HCEC 1CT (cell line): ENCODE measurements at places on chromosomes 5 and 9.
A peak's percentile ranks its signal among the peaks of the same experiment; 100 is the strongest.

- DNase-seq: peak; percentile 13
These were observed 131.5 kb downstream of the PAM start for GRCh38 chr5:102886586-102886985.

DNA sequence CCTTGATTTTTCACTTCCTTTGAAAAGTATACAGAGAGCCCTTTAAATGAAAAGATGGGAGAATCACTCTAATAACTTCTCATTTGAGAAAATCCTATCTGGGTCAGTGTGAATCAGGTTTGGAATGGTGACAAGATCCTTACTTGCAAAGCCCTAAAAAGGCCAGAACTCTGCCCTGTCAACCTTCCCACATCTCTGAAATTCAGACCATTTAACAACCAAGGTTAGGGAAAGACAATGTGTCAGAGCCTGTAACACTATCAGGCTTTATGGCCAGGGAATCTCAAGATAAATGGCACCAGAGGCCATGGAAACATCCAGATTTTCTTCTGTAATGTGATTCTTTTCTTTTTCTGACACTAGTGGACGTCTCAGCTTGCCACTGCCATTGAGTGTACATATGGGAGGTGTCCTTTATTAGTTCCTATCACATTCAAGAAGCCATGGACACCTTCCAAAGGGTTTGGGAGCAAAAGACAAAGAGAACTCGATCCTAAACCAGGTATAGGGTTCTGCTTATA lies 165.7 kb upstream of the GPR151 start:
- no peak for DNase-seq

GRCh38 chr5:10289353-10289752 lies 18.3 kb downstream of the CMBL start:
- DNase-seq: no peak

- no peak for DNase-seq
These were observed 49.7 kb downstream of the ZNF366 start for GRCh38 chr5:72457491-72457890.

DNA sequence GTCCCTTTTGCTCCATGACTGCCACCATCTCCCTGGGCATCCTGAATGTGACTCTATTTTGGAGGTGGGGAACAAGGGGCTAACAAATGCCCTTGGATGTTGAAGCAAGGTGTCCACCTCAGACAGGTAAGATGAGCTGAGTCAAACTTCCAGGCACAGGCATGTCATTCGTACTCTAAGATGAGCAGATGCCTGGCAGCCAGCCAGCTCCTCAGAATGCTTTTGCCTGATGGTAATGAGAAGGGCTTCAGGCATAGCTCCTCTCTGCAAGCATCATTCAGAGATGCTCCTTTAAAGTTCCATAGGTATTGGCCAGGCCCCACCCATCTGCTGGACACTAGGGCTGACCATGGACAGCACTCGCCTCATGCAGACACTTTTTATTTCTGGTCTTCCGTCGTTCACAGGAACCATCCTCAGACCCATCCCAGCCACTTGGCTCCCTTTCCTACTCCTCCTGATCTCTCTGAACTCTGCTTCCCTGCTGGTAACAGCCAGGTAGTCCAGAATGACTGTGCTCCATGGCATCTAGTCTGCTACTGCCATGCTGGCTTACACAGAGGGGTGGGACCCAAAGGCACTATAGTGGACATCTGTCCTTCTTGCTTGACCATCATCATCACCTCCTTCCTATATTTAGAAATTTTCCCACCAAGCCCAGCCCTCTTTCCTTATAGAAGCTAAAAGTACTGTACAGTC lies 118.8 kb downstream of the GLIS3 start:
- DNase-seq: no peak

- no peak for DNase-seq
These were observed 28.7 kb downstream of the TAF1L start for GRCh38 chr9:32606811-32607210.

DNA sequence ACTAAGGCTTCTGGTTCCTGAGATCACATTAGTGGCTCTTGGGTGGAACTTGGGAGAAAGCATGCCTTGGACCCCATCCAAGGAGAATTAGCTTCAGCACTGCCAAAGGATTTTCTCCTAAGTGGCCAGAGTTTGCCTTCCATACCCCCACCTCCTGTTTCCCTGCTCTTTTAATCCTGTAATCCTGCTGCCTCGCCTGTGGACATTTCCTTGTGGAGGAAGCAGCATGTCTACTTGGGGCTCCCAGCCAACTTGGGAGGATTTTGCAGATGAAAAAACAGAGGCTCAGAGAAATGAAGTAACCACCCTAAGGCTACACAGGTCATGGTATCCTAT lies 1.6 kb downstream of the ARSI start:
- no peak for DNase-seq

- peak; percentile 41 for DNase-seq
These were observed 599 bp downstream of the NMRK1 start for GRCh38 chr9:75087289-75087823.

GRCh38 chr5:43332401-43332800 lies 19.2 kb upstream of the HMGCS1 start:
- peak; percentile 27 for DNase-seq

DNA sequence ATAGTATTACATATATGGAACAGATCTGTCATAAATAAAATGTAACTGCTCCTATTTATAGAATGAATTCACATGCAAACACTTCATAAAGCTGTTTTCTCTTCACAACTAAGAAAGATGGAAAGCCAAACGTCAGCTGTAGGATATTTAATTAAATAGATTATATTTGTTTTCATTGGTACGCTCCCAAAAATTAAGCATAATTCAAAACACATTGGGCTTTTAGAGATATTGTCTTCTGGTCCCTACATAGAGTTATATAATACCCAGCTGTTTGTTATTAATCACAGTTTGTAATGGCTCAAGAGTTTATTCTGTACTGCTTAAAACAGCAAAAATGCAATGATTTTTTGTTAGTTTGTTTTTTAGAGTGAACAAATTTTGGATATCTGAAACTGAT lies 61.2 kb downstream of the MRPS30 start:
- DNase-seq: no peak

GRCh38 chr5:54146390-54146789 lies 164.0 kb downstream of the ARL15 start:
- DNase-seq: no peak

- no peak for DNase-seq
These were observed 14.3 kb downstream of the GPX3 start for GRCh38 chr5:151034422-151035379.

- DNase-seq: no peak
These were observed 94.2 kb downstream of the BARX1 start for GRCh38 chr9:93860694-93861658.

DNA sequence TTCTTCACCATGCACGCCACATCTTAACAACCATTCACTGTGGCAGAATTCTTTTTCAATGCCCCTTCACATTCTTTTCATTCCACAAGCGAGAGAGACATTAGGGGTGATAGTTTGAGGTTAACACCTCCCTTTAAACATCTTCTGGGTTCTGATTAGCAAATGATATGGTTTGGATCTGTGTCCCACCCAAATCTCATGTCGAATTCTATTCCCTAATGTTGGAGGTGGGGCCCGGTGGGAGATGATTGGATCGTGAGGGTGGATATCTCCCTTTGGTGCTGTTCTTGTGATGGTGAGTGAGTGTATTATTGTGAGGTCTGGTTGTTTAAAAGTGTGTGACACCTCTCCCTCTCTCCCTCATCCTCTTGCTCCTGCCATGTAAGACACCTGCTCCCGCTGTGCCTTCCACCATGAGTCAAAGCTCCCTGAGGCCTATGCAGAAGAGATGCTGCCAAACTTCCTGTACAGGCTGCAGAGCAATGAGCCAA lies 46.1 kb upstream of the RAI14 start:
- DNase-seq: no peak
